ENCODE measurements at places on chromosomes 6 and 20.

- no peak for DNase-seq
Measured at GRCh38 chr6:28373925-28374324, 24.2 kb downstream of the ZKSCAN3 start.

DNA sequence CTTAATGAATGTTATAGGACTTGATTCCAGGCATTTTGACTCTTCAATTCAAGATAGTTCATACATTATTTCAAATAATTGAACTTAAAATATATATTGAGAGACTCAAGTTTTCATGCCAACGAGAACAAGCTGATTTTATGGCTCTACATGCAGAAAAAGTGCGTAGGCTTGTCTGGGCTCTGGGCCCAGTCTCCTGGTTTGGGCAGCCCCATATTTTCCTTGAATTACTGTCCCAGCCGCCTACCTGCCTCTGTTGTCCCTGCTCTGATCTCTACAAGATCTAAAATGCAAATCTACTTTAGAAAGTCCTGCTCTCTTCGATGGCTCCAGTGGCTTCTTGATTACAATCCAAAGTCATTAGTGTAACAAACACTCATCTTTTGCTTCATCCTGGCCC lies 537.4 kb upstream of the CHD6 start:
- no peak for DNase-seq

GRCh38 chr6:133752129-133752528 lies 136.8 kb upstream of the TCF21 start:
- DNase-seq = no peak

GRCh38 chr20:36862857-36863668 lies 12.9 kb upstream of the TLDC2 start:
- no peak for DNase-seq

DNA sequence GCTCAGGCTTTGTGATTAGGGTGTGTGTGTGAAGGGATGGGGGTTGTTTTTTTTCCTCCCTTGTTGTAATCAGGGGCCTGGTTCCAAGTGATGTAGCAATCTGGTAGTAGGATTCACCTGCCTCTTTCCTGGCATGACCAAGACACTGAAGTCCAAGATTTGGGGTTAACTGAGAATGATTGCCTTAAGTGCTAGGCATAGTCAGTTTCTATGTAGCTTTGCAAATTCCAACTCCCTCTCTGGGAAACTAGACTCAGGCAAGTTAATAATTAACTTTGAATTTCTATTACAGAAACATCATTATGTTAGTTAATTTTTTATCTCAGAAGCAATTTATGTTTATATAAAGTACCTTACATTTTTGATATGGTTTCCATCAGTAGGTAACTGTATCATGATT lies 43.6 kb downstream of the NUS1 start:
- no peak for DNase-seq

GRCh38 chr6:11601776-11602605 lies 64.4 kb downstream of the TMEM170B start:
- no peak for DNase-seq

GRCh38 chr6:166464068-166465002 lies 81.6 kb upstream of the MPC1 start:
- no peak for DNase-seq

DNA sequence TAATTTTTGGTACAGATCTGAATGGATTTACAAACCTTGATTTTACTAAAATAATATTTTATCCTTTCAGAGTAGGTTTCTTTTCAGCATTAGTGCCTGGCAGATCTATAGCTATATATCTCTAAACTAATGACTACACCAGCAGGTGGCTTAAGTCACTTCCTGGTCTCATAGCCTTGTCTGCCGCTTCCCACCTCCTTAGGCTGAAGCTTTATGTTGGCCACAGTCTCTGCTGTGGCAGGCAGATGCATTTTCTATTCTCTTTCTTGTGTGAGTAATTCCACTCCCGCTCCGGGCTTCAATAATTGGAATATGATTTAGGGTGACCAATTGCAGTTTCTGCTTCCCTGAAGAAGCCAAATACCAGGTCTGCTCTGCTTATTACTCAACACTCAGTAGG lies 226.8 kb upstream of the HS3ST5 start:
- DNase-seq = no peak

GRCh38 chr6:128914051-128914450 lies 31.1 kb downstream of the LAMA2 start:
- no peak for DNase-seq

DNA sequence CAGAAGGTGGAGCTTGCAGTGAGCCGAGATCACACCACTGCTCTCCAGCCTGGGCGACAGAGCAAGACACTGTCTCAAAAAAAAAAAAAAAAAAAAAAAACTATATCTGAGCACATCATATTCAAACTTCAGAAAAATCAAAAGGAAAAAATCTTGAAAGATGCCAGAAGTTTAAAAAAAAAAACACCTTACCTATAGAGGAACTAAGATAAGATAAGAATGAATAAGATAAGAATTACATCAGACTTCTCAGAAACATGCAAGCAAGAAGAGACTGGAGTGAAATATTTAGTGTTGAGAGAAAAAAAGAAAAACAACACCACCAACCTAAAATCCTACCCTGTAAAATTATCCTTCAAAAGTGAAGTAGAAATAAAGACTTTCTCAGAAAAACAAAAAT lies 116.8 kb upstream of the ARID1B start:
- DNase-seq = no peak

DNA sequence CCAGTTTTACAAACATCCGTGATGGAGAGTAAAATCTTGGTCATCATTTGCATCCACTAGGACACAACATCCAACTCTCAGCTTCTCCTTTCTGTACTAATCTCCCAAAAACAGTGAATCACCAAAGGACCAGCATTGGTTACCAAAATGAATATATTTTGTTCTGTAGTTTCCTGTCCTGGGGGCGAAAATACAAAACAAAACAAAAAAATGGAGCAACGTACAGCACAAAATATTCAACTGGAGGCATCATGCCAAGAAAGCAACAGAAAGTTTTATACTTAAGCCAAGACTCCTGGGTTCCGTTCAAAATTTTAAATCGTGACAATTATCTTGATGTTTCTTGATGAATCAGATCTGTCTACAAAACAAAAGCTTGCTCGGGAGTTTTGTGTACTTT lies 126.6 kb upstream of the CCDC28A start:
- no peak for DNase-seq

GRCh38 chr6:37558168-37558567 lies 58.5 kb upstream of the CCDC167 start:
- DNase-seq = no peak

DNA sequence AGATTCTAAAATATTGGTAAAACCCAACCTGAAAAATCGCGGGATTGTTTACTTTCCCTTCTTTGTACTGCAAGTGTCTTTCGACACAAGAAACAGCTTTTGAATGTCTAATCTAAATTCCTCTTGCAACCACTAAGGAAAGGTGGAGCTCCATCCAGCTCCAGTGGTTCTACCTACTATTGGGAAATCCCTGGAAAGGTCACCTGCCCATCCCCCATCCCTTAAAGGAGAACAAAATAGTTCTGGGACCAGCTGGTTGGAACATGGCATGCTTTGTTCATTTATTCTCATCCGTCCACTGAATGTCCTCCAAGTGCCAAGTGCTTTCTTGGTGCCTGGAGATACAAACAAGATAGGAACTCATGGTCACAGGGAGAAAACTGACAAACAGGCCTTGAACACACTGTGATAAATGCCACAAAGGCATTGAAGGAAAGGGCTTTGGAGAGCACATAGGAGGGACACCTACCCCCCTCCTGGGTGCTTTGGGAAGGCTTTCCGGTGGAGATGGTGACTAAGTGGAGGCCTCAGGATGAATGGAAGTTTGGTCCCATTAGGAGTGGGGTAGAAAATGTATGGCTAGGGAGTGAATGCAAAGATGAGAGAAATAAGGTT lies 2.3 kb upstream of the CITED2 start:
- DNase-seq = no peak

DNA sequence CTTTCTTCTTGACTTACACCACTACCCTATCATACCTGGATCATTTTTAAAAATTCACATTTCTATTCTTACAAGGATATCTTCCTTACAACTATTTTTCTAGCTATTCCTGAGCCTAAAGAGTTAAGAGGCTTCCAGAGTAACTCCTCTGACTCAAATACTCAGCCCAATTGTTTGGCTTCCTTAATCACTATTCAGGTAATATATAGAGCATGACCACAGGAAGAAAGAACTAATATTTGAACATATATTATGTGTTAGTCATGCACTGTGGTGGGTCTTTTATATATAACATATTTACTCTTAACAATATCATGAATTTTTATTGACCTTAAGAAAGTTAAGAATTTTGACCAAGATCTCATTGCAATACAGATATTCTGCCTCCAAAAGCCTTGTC lies 42.0 kb upstream of the ID4 start:
- DNase-seq = no peak

- no peak for DNase-seq
Measured at GRCh38 chr6:131823276-131823902, 15.6 kb downstream of the ENPP1 start.

DNA sequence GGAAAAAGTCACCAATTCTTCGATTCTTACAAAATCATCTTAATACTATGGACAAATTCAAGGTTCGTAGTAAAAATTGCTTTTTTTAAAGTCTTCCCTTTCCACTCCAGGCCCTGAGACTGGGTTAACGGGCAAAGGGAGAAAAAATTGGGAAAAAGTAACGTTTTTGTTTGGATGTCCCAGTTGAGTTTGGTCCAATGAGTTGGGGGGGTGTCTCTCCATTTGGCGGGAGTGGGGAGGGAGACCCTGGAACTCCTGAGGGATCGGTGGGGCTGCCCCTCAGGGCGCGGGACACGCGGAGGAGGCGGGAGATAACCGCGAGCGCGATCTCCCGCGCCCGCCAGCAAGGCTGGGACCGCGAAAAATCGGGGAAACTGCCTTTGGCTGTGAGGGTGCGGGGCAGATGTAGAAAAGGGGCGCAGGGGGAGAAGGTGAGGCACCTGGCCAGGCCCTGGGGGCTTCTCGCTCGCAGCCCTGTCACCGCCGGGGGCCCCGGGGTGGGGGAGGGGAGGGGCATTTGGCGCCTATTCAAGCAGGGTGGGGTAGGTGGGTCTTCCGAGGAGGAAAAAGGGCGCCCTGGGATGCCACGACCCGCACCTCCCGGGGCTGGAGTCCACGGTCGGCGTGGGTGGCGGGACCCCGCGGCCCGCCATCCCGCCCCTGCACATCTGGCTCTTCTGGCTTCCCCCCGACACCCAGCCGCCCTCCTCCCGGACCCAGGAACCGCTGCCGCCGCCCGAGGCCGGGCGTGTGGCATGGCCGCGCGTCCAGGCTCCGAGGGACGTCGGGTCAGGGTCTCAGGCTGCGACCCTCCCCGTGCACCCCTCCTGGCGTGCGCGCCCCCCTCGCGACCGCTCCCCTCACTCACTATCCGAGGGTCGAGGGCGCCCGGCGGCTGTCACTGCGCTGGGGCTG lies 595 bp downstream of the FBXO5 start:
- DNase-seq = no peak

DNA sequence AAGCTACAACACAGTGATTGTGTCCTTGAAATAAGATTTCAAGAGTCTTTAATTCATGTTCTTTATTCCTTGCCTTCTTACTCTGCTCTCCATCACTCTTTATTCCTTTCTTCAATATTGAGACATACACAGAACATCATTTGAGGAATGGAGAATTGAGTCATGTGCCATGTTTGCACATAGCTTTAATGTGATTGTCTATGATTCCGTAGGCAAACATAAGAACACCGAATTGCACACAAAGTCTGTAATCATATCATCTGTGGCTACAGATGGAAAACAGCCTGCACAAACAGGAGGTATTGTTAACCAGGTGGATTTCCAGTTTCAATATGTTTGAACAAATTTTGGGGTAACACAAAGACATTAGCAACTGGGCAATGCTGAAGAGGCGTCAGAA lies 571.6 kb upstream of the GJE1 start:
- no peak for DNase-seq

- no peak for DNase-seq
Measured at GRCh38 chr6:137680705-137681346, 186.2 kb upstream of the TNFAIP3 start.

GRCh38 chr20:47354714-47355488 lies 1.6 kb downstream of the ZMYND8 start:
- no peak for DNase-seq

DNA sequence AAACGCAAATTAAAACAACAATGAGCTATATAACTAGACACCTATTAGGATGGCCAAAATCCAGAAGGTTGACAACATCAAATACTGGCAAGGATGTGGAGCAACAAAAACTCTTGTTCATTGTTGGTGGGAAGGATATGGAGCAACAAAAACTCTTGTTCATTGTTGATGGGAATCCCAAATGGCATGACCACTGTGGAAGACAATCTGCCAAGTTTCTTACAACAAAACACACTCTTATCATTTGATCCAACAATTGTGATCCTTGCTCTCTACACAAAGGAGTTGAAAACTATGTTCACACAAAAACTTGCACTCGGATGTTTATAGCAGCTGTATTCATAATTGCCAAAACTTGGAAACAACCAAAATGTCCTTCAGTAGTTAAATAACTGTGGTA lies 61.8 kb upstream of the LAMA2 start:
- DNase-seq = no peak

DNA sequence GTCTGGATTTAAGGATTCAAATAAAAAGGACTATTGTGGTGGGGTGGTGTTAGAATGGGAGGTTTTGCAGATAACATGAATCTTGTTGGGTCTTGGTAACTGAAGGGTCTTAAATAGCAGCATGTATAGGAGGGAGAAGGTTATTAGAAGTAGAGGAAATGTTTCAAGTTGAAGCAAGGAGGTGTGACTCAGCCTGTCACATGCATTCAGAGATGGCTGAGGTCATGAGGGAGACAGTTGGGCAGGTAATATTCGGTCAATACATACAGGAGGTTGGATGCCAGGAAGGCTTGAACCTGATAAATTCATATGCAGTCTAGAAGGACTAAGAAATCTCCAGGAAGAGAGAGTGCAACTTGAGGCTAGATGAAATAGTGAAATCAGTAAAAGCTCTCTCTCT lies 6.1 kb downstream of the KLHL31 start:
- DNase-seq = no peak

- no peak for DNase-seq
Measured at GRCh38 chr6:116017546-116018295, 43.0 kb downstream of the FRK start.

DNA sequence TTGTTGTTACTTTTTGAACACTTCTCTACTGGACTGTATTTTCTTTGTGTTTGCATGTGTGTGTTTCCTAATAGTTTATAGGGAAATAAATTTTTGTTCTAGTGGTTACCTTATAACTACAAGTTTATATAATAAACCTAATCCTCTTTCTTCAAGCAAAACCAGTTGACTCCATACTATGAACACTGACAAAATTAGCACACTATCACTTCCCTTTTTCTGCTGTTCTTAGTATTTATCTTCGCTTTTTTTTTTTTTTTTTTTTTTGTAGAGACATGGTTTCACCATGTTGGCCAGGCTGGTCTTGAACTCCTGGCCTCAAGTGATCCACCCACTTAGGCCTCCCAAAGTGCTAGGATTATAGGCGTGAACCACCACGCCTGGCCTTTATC lies 25.0 kb upstream of the C6orf62 start:
- DNase-seq = no peak

- no peak for DNase-seq
Measured at GRCh38 chr6:55818482-55818881, 56.9 kb downstream of the BMP5 start.

- no peak for DNase-seq
Measured at GRCh38 chr20:35192118-35192872, 20.4 kb downstream of the PROCR start.

GRCh38 chr6:41748542-41748941 lies 1.3 kb upstream of the PGC start:
- DNase-seq = no peak

GRCh38 chr20:33391722-33392415 lies 9.4 kb downstream of the CDK5RAP1 start:
- DNase-seq = no peak

GRCh38 chr20:44601801-44602204 lies 19.4 kb downstream of the PKIG start:
- DNase-seq = no peak

- DNase-seq = no peak
Measured at GRCh38 chr6:46549155-46549554, 57.9 kb upstream of the RCAN2 start.

Data from neuronal stem cell (in vitro differentiated cells).